ENCODE measurements at places on chromosomes 1 and 21. TPM values are rescaled to one million over a fixed set of nuclear protein-coding genes. Genes with fewer than 3 reads are reported as not detected.
A peak's percentile ranks its signal among the peaks of the same experiment; 100 is the strongest.

MX2 gene
- total RNA-seq: 49.0 TPM

GRCh38 chr1:186187601-186188000, 187.5 kb downstream of the TPR start:
- no peak for DNase-seq
- H3K27ac ChIP-seq: no peak overlapping the region
- H3K36me3 ChIP-seq: no peaks in the 10 kb centered on the region
- no peaks in the 10 kb centered on the region for H3K27me3 ChIP-seq

FCRL6 gene
- total RNA-seq: 0.11 TPM

- H3K27me3 ChIP-seq: no peaks in the 10 kb centered on the region
- no peaks in the 10 kb centered on the region for H3K4me1 ChIP-seq
These were observed 54.1 kb downstream of the CHD5 start for GRCh38 chr1:6126028-6126427.

ACADM gene
- 119 TPM for total RNA-seq

DFFB gene
- total RNA-seq: 8.3 TPM

GRCh38 chr21:46254208-46254975, 25.8 kb upstream of the LSS start:
- peaks cover 38% of the 10 kb centered on the region for H3K36me3 ChIP-seq
- no peaks in the 10 kb centered on the region for H3K27me3 ChIP-seq
- DNase-seq: peak; percentile 48
- peak overlapping the region; percentile 55 for H3K27ac ChIP-seq
- H3K4me3 ChIP-seq: no peak overlapping the region

All from GM12878 (cell line).